ENCODE measurements at places on chromosomes 6 and 20.
A peak's percentile ranks its signal among the peaks of the same experiment; 100 is the strongest.

- no peak for DNase-seq
Measured at GRCh38 chr6:75824160-75824559, 75.1 kb downstream of the MYO6 start.

DNA sequence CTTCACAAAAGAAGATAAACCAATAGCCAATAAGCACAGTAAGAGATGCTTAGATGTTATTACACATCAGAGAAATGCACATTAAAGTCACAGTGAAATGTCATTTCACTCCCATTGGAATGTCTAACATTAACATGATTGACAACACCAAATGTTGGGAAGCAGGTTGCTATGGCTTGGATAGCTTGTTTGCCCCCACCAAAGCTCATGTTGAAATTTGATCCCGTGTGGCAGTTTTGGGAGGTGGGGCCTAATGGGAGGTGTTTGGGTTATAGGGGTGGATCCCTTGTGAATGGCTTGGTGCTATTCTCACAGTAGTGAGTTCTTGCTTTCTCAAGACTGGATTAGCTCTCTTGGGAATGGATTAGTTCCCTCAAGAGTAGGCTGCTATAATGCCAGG is 44.8 kb downstream of the MRAP2 start:
- DNase-seq, result no peak

DNA sequence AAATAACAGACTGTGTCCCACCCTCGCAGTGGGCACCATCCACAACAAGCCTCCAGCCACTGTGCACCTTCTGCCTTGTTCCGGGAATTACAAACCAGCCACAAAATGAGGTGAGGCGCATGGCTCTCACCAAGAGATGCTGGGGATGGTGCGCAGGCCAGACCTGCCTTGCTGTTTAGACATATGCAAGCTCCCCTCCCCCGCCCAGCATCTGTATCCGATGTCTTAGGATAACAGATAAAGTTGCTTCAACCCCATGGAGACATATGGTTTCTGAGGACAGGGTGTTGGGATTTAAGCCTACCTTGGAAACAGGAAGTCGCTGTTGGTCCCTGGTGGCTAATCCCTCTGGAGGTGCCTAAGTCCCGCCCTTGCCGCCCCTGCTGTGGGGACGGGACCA is 50.4 kb upstream of the MPC1 start:
- DNase-seq, result no peak

DNA sequence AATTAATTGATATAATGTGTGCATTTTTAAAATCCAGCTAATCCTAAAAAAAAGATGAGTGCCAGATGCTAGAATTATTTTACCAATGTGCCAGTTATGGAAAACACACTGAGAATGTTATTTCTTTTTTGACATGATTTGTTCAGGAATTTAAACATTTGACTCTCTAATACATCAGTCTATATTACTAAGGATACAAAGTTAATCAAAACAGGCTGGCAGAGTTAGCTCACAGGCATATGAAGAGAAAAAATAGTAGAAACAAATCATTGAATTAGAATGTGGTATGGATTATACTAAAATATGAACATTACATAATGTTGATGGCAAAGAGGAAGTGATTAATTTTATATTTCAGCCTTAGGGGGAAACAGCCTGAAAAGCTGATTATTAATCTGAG is 368.3 kb upstream of the GJE1 start:
- no peak for DNase-seq

DNA sequence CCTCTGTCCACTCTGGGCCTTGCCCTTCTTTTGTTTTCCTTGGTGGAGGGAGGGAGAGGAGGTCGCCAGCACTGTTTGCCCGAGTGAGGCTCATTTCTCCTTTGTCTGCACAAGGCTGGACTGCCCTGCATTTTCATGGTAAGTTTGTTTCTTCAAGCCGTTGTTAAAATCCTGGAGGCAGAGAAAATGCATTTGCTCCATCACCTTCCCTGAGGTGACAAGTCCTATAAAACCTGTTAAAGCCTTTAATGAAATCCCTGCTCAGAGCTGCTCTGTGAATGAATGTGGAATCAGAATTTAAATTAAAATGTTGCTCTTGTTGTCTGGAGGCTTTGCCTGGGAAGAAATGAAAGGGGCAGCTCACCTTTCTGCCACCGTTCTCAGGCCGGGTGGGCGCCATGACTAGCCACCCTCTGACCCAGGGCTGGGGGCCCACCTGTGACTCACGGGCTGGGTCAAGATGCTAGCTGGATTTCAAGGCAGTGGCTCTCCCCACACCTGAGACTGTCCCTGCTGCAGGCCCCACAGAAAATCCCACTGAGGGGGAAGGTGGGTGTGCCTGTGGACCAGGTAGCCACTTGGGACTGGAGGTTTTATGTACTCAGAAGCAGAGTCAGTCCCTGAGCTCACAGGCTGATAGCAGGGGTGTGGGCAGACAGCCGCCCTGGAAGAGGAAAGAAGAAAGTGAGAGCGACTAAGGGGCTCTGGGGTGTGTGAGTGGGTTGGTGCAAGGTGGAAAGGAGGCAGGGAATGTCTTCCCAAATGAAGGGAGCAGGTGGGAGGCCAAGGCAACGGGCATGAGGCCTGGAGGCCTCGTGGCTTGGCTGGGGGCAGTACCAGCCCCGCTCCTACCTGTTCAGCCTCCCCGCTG is 24.0 kb upstream of the MYT1 start:
- no peak for DNase-seq

- DNase-seq, result no peak
Measured at GRCh38 chr6:106770081-106770480, 140.7 kb downstream of the QRSL1 start.

- no peak for DNase-seq
Measured at GRCh38 chr6:93219447-93219846, 199.9 kb downstream of the EPHA7 start.

DNA sequence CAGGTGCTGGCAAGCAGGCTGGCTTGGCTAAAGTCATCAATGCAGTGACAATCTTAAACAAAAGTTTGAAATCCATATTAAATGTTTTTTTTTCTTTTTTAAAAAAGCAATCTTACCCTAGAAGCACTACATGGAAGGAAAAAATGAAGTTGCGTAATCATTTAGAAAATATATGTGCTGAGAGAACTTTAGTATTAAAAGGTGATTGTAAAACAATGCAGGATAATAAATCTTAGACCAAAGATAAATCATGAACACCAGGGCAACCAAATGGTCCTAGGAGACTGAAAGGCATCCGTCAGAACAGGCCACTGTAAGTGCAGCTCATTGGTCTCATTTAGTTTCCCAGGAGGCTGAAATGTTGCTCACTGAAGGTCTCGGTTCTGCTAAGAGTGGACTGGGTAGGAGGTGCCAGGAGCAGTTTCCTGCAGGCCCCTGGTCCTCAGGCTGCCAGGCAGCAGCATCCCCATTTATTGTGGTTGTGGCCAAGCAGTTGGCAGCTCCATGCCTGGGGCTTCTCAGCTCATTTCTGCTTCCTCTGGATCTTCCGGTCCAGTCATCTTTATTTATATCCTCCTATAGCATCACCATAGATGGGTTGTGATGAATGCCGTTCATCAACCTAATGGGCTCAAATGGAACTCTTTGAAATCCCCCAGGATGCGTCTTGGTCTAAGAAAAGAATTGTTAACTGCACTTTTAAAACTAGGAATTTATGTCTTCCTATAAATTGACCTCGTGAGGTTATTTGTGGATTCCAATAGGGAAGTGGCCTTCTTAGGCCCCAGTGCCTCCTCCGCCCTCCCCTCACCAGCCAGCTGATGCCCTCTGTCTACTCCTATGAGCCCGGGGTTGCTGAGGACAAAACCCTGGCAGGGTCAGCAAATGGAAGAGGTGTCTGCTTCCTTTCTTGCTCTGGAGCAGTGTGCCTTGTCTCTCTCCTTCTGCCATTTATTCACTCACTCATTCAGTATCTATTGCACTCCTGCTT is 269.0 kb downstream of the UST start:
- DNase-seq, result no peak

GRCh38 chr6:167469672-167470071 is 144.8 kb downstream of the TTLL2 start:
- DNase-seq, result no peak

GRCh38 chr20:24501764-24502556 is 32.5 kb downstream of the SYNDIG1 start:
- DNase-seq, result no peak

GRCh38 chr6:31246051-31246521 is 25.8 kb downstream of the HLA-C start:
- peak; percentile 79 for DNase-seq

DNA sequence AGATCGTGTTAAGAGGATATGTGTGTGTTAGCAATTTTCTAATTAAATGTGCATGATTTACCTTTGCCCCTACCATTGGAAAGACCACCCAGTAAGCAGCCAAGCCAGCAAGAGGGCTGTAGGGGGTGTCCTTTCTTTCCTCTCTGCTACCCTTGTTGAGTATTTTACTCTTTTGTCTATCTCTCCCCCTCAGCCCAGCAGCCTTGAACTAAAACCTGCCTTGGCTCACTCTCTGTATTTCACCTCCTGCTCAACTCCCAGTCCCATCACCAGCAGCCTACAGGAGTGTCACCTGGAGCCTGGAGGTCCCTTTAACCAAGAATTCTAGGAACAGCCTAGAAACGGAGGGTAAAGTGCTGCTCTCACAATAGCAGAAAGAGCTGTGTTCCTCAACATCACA is 81.0 kb downstream of the HIVEP2 start:
- no peak for DNase-seq

DNA sequence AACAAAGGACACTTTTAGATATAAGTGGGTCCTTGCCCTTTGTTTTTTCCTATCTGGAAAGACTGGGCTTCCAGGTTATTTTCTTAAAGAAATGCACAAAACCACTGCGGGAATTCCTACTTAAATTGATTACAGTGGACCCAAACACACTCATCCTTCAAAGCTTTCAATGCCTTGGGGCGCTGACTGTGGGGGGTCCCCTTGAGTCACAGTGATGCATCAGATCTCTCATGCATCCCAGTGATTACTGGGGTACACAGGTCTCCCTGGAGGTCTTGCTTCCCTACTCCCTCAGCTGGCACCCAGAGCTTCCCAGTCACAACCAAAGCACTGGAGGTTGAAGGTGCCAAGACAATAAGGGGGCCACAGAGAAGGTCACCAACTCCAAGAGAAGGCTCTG is 20.7 kb downstream of the ABHD12 start:
- DNase-seq, result no peak

DNA sequence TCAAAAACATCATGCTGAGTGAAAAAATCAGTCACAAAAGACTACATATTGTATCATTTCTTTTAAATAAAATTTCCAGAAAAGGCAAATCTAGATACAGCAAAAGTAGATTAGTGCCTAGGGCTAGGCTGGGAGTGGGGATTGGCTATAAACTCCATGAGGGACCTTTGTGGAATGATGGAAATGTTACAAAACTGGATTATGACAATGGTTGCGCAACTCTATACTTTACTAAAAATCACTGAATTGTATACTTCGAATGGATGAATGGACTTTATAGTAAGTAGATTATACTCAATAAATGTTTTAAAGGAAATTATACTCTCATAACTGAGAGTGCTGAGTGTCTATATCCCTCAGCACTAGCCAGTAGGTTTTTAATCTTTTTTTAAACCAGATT is 4.3 kb downstream of the HMGN3 start:
- DNase-seq, result no peak

GRCh38 chr6:22367346-22367745 is 70.5 kb upstream of the PRL start:
- no peak for DNase-seq

DNA sequence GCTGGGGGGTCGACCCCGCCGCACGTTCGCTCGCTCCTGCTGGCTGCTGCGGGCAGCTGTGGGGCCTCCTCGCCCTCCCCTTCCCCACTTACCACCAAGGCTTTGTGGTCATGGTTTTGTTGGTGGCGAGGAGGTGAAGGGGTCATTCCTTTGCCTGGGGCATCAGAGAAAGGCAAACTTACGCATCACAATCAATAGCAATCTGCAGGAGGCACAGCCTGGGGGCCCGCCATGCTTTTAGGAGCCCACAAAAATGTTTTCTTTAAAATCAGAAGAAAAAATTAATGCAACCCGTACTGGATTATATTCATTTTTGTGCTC is 137.0 kb downstream of the IMPG1 start:
- DNase-seq, result no peak

DNA sequence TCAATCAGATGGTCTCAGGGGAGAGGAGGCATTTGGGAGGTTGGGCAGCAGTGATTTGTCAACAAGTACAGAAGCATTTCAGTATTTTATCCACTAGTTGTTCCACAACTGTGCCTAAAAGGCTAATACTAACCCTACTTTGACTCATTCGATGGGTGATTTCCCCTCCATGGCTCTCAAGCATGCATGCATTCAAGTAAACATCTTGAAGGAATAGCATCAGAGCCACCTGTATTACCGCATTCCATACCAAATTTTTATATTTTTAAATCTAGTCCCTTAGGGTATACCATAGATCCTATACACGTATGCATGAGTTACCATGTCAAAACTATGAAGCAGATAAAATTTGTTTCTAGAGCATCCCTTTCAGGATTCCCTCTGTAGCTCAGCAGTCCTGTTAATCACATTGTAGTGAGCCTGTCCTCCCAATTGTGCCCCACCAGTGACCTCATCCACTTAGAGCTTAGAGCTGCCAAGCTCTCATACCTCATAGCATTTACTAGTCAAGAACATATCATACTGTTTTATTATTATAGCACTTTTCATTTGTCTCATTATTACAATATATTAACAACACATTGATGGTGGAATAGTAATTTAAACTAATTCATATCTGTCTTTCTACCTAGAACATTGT is 213.8 kb downstream of the LAMA2 start:
- DNase-seq, result no peak

GRCh38 chr20:44120676-44121425 is 66.1 kb downstream of the JPH2 start:
- DNase-seq, result no peak

- no peak for DNase-seq
Measured at GRCh38 chr6:43722920-43723545, 35.4 kb upstream of the MRPS18A start.

- no peak for DNase-seq
Measured at GRCh38 chr6:170090561-170090960, 200.3 kb downstream of the DLL1 start.

GRCh38 chr20:41478026-41478425 is 111.4 kb upstream of the EMILIN3 start:
- no peak for DNase-seq

GRCh38 chr20:51457533-51457932 is 85.0 kb downstream of the NFATC2 start:
- no peak for DNase-seq

DNA sequence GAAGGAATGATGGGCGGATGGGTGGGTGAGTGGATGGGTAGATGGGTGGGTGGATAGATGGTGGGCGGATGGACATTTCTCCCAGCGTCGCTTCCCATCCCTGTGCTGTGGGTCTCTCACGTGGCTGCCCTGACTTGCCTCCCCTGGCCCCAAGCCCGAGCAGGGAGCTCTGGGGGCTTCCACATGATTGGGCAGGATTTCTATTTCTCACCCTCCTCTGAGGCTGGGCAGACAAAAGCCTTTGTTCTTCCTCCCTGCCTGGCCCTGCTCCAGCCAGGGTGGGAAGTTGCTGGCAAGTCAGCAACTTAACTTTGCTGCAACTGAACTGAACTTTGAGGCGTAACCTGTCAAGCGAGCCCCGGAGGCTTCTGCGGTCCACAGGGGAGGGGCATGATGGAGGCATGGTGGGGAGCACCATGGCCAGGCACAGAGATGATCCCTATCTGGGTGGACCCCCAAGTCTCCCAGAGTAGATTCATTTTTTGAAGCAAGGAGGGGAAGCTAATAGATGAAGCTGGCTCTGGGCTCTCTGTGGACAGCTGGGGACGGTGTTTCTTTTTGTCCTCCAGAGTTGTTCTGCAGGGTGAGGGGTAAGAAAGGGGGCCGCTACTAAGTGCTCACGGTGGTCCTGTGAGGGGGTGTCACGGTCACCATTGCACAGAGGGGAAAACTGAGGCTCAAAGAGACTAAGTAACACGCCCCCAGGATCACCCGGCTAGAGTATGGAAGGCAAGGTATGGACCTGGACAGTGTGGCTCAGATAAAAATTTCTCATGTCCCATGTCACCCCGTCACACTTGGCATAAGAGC is 140.1 kb downstream of the CEBPB start:
- DNase-seq, result no peak
